COR-L47 (cell line): ENCODE measurements at places on chromosomes 2 and 18.
A peak's percentile ranks its signal among the peaks of the same experiment; 100 is the strongest.

DNA sequence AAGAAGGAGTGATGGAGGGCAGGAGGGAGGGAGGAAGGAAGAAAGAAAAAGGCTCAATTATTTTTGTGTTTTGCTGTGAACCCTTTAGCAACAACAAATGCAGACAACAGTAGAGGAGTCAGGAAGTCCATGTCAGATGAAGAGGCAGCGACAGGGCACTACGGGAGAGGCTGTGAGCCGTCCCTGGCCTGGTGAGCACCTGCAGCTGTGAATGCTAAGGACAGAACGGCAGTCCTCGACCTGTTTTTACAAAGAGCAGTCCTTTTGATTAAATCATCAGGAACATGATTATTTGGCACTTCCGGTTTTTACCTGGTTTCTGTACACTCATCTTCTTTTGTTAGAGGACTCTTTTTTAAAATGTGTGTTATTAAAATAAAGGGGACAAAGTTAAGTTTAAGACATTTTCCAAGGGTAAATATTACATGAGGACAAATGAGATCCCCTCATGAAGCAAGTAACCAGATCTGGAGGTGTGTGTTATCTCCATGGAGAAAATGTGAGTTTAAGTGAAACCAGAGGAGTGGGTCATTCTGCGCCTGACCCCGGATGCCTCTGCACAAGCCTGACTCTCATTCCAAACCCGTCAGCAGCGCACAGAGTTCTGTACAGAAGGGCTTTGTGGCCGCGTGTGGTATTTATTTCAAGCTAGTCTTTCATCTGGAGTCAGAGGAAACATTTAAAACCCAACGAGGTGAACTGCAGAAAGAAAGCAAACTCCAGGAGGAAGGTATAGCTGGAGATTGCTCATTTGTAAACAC lies 492.5 kb downstream of the SOX11 start:
- DNase-seq: no peak

- DNase-seq: no peak
Measured at GRCh38 chr2:113979191-113980128, 89.6 kb downstream of the ACTR3 start.

DNA sequence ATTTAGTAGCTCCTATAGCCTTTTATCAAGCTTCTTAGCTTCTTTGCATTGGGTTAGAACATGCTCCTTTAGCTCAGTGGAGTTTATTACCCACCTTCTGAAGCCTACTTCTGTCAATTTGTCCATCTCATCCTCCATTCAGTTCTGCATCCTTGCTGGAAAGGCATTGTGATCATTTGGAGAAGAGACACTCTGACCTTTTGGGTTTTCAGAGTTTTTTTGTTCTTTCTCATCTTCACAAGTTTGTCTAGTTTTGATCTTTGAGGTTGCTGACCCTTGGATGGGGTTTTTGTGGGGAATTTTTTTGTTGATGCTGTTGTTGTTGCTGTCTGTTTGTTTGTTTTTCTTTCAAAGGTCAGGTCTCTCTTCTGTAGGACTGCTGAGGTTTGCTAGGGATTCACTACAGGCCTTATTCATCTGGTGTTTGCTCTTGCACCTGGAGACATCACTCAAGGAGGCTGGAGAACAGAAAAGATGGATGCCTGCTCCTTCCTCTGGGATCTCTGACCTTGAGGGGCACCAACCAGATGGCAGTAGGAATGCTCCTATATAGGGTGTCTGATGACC lies 13.9 kb upstream of the TANK start:
- no peak for DNase-seq

DNA sequence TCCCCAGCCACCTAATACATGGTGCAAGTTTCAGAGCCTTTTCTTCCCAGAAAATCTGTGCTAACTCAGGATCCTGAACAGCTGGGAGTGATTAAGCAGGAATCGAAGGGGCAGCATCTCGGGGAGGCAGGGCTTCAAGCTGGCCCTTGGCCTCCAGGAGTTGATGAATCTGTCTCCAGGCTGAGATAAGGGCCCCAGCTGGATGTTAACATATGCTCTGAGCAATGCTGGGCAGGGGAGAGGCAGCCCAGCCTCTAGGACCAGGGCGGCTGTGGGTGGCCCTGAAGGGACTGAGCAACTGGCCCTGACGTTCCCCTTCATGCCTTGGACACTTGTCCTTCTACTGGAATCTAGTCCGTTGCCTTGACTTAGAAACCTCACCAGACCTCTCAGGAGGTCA lies 84.1 kb upstream of the EPC2 start:
- DNase-seq: no peak

DNA sequence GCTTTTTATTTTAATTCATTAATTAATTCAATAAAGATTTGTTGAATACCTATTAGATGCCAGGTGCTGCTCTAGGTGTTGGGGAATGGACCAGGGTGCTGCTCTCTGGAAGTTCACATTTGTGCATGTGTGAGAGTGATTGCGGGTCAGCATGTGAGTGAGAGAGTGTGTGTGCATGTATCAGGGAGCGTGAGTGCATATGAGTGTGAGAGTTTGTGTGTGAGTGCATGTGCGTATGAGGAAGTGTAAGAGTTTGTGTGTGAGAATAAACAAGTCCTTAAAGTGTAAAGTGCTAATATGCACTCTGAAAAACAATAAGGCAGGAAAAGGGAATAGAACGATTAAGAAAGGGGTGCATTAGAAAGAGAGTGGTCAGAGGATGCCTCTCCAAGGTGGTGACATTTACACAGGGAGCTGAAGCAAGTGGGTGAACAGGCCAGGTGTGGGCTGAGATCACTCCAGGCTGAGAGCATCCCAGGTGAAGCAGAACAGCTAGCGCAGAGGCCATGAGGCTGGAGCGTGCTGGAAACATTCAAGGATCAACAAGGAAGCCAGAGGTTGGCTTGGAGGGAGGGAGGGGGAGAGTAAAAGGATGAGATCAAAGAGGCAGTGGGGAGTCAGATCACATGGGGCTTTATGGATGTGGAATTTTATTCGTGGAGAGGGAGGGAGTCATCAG lies 50.5 kb upstream of the SLC1A4 start:
- DNase-seq: no peak

- DNase-seq: no peak
Measured at GRCh38 chr18:26635466-26635865, 87.1 kb upstream of the KCTD1 start.

- DNase-seq: no peak
Measured at GRCh38 chr18:73352546-73352945, 484.8 kb upstream of the NETO1 start.

DNA sequence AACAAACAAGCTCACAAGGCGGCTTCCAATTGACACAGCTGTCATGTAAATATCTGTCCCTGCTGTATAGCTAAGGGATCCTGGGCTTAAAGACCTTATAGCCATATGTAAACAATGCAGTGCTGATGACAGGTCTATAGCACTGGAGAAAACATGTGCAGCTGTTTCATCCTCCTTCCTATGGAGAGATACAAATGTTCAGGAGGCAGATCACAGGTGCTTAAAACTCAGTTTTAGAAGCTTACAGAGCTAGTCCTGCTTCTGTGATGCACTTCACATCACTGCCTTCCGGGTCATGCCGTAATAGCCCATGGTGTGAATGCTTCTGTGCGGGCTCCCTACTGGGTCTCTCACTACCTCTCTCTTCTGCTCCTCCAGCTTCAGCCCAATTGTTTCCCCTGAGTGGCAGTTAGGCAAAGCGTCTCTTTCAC lies 262.4 kb upstream of the CHST9 start:
- DNase-seq: peak; percentile 77
